ENCODE measurements at places on chromosomes 4 and X.

DNA sequence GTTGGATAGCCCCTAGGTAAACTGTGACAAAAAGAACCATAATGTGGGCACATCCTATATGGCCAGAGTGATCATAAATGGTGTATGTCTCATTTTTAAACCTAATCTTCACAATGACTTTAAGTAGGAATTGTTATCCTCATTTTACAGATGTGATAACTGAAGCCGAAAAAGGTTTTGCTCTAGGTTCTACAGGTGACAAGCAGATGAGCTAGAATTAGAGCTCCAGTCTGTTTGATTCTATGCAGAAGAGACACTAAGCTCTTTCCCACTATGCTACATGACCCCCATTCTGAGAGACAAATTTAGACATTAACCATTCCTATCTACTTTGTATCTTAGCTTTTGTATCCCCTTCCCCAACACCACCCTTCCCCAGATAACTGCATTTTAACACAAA is 2.0 kb downstream of the AREG start:
- no peak for DNase-seq

- DNase-seq, result peak; percentile 37
Measured at GRCh38 chrX:38004046-38004445, 2.3 kb upstream of the SYTL5 start.

DNA sequence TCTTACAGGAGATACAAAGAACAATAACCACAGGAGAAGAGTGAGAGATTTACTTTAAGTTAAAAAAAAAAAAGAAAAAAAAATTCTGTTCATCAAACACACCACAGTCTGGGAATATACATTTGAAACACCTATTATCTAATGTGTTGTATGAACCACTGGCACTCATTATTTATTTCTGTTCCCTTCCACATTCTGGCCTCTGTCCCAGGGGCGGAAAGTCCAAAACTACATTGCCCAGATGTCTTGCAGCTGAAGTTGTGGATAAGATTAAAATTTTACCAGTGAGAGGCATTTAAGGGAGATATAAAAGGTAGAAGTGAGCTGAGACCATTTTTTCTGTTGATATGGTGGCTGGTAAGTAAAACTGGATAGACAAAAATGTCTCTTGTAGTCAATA is 56.2 kb downstream of the SCLT1 start:
- no peak for DNase-seq

GRCh38 chrX:107227780-107228485 is 21.5 kb downstream of the DNAAF6 start:
- no peak for DNase-seq

DNA sequence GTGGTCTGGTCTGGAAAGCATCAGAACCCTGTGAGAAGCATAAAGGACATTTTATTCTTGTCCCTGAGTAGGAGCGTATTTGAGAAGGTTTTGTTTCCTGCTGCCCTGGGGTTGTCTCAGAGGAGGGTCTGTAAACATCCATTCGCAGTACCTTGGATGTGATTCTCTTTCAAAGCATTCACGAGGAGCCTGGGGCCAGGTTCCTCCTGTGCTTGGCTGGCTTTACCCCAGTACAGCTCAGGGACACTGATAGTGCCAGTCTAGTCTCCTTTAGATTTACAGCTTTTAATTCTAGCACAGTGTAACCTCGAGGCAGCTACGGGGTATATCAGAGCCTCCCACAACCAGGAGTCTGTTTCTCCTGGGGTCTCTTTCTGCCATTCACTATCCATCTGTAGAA is 2.7 kb downstream of the CLRN2 start:
- no peak for DNase-seq

DNA sequence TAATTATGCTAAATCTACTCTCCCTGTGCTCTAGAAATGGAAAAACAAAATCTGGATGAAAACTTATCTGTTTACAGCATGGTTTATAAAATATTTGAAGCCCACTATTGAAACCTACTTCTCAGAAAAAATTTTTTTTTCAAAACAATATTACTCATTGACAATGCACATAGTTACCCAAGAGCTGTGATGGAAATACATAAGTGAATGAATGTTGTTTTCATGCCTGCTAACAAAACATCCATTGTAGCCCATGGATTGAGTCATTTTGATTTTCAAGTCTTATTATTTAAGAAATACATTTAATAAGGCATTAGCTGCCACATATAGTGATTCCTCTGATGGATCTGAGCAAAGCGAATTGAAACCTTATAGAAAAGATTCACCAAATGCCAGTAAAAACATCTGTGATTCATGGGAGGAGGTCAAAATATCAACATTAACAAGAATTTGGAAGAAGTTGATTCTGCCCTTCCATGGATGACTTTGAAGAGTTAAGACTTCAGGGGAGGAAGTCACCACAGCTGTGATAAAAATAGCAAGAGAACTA is 144.7 kb upstream of the HHIP start:
- DNase-seq, result no peak

GRCh38 chr4:43837171-43837570 is 611.4 kb downstream of the KCTD8 start:
- DNase-seq, result peak; percentile 1

DNA sequence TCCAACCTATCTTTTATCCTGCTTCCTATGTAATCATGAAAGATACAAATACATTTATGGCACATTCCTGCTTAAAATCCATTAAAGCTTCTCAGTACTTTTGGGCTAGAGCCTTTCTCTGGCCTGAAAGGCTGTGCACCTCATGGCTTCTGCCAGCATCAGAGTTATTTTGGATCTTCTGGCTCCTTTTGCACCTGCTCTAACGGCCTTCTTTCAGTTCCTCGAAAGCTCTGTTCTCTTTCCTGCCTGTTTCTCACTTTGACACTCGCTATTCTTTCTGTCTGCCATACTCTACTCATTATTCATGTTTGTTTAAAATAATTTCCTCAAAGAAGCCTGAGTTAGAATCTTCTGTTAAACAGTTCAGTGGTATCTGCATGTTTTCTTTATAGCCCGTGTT is 86.0 kb downstream of the LRP2BP start:
- no peak for DNase-seq

DNA sequence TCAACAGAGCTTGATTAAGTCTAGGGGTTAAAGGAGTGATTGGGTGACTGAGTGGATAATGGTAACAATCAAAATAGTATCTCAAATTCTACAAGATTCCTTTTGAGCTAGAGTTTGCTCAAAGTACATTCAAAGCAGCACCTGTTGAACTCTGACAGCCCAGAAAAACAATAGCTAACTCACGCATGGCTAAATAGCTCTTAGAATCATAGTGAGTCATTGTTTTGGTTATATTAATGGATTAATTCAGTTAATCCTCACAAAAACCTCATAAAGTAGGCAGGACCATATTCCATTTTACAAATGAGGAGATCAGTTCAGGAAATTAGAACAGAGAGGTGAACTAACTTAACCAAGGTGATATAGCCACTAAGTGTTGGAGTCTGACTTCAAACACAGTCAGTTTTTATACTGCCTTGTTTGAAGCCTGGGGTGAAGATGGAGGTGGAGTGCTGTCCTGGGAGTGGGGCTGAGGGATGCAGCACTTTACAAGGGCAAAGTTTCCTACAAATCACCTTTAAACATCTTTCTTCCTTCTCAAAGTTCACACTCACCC is 35.9 kb upstream of the PPM1K start:
- DNase-seq, result peak; percentile 11

- no peak for DNase-seq
Measured at GRCh38 chr4:126762663-126763247, 870.0 kb upstream of the INTU start.

- peak; percentile 74 for DNase-seq
Measured at GRCh38 chrX:40644821-40645358, 2.5 kb downstream of the CXorf38 start.

GRCh38 chr4:152110780-152111179 is 350.0 kb upstream of the GATB start:
- DNase-seq, result no peak

DNA sequence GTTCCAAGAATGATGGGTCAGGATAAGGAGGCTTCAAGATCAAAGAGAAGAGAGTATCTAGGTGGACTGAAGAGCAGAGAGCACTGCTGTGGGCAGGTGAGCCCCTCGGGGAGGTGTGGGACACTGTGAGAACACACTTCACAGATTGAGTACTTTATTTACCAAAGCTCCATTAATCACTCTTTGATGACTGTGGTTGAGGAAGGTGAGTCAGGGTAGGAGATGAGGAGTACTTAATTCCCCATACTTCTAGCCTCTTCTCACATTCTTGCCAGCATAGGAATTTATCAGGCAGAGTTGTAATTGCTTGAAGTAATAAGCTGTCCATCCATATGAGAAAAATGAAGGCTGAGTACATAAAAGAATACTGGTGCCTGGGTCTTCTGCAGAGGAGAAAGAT is 375.3 kb downstream of the PCDH10 start:
- DNase-seq, result peak; percentile 19

DNA sequence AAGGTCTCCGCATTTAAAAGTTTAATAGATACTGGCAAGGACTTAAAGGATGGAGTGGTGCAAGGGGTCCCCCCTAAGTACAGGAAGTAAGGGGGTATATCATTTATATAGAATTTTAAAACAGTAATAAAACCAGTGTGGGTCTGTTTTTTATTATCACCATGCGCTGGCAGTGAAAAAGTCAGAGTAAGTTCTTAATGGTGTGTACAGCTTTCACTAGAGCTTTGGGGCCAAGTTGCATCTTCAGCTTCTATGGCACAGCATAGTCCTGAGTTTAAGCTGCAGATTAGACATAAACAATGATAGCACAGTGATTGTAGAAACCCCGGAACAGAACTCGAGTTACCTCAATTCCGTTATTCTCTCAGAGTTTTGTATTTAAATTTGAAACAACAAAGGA is 27.6 kb downstream of the RHOH start:
- no peak for DNase-seq

DNA sequence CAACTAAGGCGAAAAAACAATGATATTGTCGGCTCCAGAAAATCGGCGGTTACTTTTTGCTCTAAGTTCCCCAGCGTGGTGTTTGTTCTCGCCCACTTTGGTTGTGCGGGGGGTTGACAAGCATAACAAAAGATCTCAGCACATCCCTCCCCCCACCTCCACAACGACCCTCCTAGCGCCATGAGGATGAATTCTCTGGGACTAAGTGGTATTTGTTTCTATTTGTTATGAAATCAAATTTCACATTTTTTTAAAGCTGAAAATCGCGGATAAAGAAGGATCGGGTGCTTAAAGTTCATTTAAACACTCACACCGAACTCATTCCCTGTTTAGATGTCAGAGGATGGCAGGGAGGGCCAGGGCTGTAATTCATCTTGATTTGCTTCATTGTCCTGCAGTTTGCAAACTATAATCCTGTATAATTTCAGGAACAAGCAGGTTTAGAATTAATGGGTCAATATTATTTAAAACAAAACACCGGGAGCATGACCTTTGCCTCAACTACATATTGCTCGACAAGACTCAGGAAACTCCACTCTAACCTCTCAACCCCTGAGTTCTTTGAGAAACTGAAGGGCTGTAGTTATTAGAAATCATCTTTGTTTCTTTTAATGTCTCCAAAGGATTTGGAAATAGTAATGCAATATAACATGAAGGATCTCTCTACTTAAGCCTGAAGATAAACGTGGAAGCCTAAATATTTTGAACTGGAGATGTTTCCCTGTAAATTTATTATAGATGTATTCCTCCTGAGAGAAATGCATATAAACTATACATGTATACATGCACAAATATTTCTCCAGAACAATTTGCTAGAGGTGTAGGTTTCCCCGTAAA is 6.4 kb downstream of the PITX2 start:
- DNase-seq, result peak; percentile 57

- no peak for DNase-seq
Measured at GRCh38 chr4:80086296-80086695, 13.3 kb upstream of the ANTXR2 start.

GRCh38 chr4:65367306-65367705 is 303.0 kb downstream of the EPHA5 start:
- DNase-seq, result peak; percentile 3

DNA sequence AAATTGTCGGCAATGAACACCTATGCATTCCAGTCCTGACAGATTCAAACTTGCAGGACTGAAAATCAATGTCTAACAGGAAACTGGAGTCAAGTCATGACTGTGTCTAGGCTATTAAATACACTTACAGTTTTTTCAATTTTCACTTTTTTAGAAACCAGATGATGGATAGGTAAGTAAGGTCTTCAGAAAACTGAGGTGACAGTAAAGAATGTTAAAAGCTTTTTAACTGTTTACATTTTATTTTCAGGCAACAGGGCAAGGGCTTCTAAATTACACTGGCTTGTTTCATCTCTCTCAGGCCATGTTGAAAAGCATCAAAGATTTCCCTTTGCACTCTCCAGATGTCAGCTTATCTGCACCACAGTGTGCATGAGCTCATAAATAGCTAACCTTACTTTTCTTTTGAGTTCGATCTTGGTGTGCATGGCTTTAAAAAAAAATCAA is 65.2 kb downstream of the SEC24D start:
- DNase-seq, result peak; percentile 72

- DNase-seq, result no peak
Measured at GRCh38 chr4:794900-795725, 30.8 kb downstream of the CPLX1 start.

DNA sequence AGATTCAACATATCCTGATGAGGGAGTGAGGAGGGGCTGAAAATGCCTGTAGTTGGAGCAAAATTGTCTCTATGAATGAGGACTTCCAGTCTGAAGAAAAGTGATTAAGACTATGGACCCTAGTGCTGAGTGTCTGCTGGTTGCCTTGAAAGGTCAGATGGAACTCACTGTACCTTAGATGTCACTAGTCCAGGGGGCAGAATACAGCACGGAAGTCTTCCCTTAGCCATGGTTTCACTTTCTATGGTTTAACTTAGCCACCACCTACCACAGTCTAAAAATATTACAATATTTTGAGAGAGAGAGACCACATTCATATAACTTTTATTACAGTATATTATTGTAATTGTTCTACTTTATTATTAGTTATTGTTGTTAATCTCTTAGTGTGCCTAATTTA is 223.1 kb downstream of the FMR1NB start:
- no peak for DNase-seq

Data from amniotic epithelial cell (primary cell).